ENCODE measurements at places on chromosomes 4 and X. TPM values are rescaled to one million over a fixed set of nuclear protein-coding genes. Genes with fewer than 3 reads are reported as not detected.
A peak's percentile ranks its signal among the peaks of the same experiment; 100 is the strongest.

GRCh38 chr4:23877758-23878229, 12.1 kb downstream of the PPARGC1A start:
- no peak overlapping the region for H3K27ac ChIP-seq
- no peaks in the 10 kb centered on the region for H3K36me3 ChIP-seq
- no peaks in the 10 kb centered on the region for H3K27me3 ChIP-seq
- no peak for DNase-seq
- no peak overlapping the region for H3K4me3 ChIP-seq

DNA sequence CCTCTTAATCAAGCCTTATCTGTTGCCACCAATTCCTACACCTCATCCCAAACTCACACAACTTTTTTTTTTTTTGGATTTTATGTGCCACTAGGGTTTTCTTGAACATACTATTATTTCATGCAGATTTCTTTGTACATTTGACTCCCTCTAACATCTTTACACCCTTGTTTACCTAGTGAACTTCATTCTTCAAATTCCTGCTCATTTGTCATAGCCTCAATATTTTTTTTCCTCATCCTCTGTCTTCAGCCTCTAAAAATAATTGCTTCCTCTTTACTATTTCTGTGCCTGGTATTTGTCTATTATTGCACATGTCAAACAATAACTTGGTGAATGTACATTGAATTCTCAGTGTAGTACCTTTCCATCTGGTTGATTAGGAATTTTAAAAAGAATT, 22.0 kb downstream of the NBDY start:
- H3K4me1 ChIP-seq = peaks cover 16% of the 10 kb centered on the region
- peaks cover 2% of the 10 kb centered on the region for H3K27me3 ChIP-seq
- no peak overlapping the region for H3K27ac ChIP-seq
- peaks cover 18% of the 10 kb centered on the region for H3K36me3 ChIP-seq

DNA sequence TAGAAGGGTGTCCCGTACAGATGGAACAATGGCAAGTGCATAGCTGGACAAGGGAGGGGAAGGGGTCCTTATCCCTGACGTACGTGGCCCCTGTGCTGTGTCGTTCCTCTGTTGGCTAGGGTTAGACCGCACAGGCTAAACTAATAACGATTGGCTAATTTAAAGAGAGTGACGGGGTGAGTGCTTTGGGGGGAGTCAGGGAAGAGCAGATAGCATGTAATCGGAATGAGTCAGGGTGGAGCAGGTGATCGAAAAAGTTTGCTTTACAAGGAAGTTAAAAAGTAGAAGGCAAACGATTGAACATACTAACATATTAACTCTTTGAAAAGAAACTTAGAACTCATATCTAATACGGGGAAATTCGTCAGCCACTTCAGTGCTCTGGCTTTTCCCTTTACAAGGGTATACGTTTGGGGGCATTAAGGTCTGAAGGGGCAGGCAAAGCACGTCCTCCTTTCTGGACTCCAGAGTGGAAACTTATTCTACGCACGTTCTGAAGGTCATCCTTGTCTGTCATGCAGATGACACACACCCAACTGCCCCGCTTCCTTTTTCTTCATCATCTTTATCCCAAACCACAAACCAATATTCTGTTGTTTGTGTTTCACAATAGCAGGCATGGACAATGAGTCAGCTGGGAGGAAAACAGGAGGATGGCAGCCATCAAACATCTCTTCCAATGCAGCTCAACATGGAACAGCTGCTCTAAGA, 10.2 kb upstream of the CRLF2 start:
- H3K36me3 ChIP-seq = peaks cover 8% of the 10 kb centered on the region
- no peak for DNase-seq
- no peak overlapping the region for H3K4me3 ChIP-seq
- H3K27ac ChIP-seq = no peak overlapping the region

DNA sequence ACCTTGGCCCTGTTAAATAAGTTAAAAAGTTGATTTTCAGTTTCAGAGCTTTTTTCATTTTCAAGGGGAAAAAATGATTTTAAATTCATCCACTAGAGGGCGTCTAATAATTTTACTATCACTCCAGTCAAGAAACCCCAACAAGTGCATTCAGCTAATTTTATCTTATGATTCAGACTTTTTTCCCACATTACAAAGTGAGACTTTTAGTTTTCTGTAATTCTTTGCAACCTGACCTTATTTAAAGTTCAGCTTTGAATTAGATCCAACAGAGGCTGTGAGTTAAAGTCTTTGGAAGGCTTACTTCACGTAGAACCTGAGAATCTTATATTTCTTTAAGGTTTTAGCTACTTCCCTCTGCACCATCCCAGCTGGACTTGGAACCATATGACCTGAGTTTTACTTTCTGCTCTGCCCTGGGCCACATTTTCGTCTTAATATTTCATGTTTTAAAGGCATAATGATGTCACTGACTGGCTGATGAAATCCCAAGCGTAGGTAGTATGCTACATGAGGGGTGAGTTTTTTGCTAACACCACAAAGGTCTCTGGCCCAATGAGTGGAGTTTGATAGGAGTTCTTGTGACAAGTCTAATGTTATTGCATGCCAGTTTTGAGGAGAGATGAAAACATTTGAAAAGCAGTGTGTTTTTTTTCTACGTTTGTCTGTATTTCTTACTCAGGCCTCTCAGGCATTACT, 7.2 kb downstream of the GNRHR start:
- H3K36me3 ChIP-seq = no peaks in the 10 kb centered on the region
- H3K27ac ChIP-seq = no peak overlapping the region
- H3K27me3 ChIP-seq = no peaks in the 10 kb centered on the region
- H3K4me3 ChIP-seq = no peak overlapping the region
- no peak for DNase-seq

Gene HMGB2
- 160 TPM for total RNA-seq

DNA sequence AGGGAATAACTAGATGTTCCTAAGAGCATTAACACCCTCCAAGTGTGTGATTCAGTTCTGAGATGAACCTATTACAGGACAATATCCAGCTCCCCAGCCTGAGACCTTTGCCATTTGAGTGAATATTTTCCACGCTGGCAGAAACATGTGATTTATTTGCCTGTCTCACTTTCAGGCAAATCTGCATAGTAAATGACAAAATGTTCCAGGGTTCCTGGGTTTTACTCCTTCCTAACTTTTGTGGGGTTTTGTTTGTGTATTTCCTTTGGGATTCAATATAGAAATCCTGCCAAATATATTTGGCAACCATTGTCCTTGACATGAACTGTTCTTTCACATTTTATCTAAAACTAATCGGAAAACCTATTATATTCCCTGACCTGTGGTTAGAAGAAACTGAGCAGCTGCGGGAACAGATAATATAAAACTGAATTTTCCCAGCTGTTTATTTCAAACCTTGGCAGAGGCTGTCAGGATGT, 12.5 kb downstream of the F8 start:
- H3K36me3 ChIP-seq = no peaks in the 10 kb centered on the region
- DNase-seq = no peak
- no peaks in the 10 kb centered on the region for H3K4me1 ChIP-seq

DNA sequence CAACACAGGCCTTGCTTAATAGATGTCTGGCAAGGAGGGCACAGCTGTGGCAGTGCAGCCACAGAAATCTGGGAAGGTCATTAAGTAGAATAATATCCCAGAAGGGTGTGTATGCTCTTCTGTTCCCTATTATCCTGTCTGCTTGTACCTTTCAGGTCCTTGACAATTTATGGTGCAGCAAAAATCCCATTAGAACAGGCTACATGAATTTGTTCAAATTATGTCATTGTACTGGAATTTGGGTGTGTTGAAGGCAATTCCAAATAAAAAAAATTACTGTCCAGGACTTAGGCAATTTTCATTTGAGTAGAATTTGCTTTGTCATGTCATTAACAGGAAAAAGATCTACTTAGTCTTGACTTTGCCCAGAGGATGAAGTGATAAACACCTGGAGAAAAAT, 192.1 kb downstream of the IDS start:
- H3K4me1 ChIP-seq = no peaks in the 10 kb centered on the region
- no peaks in the 10 kb centered on the region for H3K27me3 ChIP-seq
- H3K36me3 ChIP-seq = no peaks in the 10 kb centered on the region
- no peak for DNase-seq

Gene USP17L29
- total RNA-seq = not detected

Gene FSTL5
- total RNA-seq = 0.08 TPM

- H3K4me3 ChIP-seq = no peak overlapping the region
- no peak overlapping the region for H3K27ac ChIP-seq
- H3K27me3 ChIP-seq = no peaks in the 10 kb centered on the region
- H3K36me3 ChIP-seq = no peaks in the 10 kb centered on the region
- peak; percentile 7 for DNase-seq
- H3K4me1 ChIP-seq = no peaks in the 10 kb centered on the region
Observed at GRCh38 chr4:154911097-154911496, 130.0 kb downstream of the RBM46 start.

DNA sequence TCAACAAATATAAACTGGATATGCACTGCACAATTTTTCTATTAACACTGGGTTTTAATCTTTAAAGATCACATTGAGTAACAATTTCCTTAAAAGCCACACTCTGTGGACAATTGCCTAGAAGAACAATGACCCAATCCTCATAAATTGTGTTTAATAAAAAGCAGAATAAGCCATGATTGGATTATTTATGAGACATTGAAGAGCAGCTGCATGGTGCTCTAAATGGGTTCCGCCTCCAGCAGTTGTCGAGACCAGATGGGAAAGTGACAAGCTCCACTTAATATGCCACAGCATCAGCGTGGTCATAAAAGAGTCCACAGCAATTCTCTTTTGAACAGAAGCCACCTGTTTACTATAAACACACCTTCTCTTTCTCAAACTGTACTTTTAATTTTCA, 635.2 kb upstream of the FRG1 start:
- H3K36me3 ChIP-seq = no peaks in the 10 kb centered on the region
- no peak for DNase-seq
- no peaks in the 10 kb centered on the region for H3K27me3 ChIP-seq
- H3K4me1 ChIP-seq = peaks cover 6% of the 10 kb centered on the region
- H3K27ac ChIP-seq = no peak overlapping the region

GRCh38 chr4:141524116-141524515, 112.3 kb upstream of the IL15 start:
- H3K27me3 ChIP-seq = no peaks in the 10 kb centered on the region
- H3K36me3 ChIP-seq = no peaks in the 10 kb centered on the region
- no peak overlapping the region for H3K4me3 ChIP-seq
- DNase-seq = no peak
- H3K27ac ChIP-seq = no peak overlapping the region

Gene PLP1
- 9.6 TPM for total RNA-seq

DNA sequence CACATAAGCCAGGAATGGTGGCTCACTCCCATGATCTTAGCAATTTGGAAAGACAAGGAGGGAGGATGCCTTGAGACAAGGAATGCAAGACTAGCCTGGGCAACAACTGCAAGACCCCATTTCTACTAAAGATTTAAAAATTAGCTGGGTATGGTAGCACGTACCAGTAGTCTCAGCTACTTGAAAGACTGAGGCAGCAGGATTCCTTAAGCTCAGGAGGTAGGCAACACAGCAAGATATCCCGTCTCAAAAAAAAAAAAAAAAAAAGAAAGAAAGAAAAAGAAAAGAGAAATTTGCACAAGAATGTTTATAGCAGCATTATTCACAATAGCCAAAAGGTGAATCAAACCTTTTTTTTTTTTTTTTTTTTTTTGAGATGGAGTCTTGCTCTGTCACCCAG, 29.7 kb downstream of the PDS5A start:
- peaks cover 2% of the 10 kb centered on the region for H3K27me3 ChIP-seq
- H3K4me3 ChIP-seq = no peak overlapping the region

GRCh38 chr4:38254825-38255224, 294.6 kb downstream of the PTTG2 start:
- DNase-seq = no peak
- no peaks in the 10 kb centered on the region for H3K4me1 ChIP-seq
- no peak overlapping the region for H3K4me3 ChIP-seq

DNA sequence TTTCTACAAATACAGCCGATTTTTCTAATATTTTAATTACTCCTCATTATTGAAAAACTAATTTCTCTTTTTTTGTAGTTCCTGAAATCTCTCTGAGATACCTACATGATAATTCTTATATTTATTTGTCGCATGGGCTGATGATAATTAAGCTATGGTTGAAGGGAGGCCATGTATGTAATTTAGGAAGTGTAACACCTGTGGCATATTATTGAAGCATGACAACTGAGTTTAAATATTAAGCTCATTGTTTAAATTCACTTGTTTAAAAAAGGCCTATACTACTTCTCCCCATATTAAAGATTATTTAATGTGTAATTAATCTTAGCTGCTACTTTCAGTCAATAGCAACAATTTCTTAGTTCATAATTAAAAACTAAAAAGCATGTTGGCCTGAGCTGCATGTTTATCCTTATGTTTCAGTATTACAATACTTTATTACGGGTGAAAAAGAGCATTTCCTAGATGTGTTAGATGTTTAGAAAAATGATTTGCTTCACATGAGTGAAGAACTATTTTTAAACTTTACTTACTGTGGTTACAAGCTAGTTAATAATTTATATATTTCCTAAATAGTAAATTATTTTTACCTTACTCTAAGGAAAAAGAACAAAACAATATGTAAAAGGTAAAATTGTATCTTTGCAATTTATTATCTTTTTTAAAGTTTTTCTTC, 122.4 kb downstream of the RAP1GDS1 start:
- H3K4me1 ChIP-seq = no peaks in the 10 kb centered on the region
- H3K27ac ChIP-seq = no peak overlapping the region
- H3K4me3 ChIP-seq = no peak overlapping the region
- no peaks in the 10 kb centered on the region for H3K27me3 ChIP-seq

Gene RNF128
- total RNA-seq = 2.5 TPM

Gene CXCL8
- total RNA-seq = not detected

Gene NFKB1
- total RNA-seq = 26.0 TPM

Gene ARSJ
- 11.2 TPM for total RNA-seq

DNA sequence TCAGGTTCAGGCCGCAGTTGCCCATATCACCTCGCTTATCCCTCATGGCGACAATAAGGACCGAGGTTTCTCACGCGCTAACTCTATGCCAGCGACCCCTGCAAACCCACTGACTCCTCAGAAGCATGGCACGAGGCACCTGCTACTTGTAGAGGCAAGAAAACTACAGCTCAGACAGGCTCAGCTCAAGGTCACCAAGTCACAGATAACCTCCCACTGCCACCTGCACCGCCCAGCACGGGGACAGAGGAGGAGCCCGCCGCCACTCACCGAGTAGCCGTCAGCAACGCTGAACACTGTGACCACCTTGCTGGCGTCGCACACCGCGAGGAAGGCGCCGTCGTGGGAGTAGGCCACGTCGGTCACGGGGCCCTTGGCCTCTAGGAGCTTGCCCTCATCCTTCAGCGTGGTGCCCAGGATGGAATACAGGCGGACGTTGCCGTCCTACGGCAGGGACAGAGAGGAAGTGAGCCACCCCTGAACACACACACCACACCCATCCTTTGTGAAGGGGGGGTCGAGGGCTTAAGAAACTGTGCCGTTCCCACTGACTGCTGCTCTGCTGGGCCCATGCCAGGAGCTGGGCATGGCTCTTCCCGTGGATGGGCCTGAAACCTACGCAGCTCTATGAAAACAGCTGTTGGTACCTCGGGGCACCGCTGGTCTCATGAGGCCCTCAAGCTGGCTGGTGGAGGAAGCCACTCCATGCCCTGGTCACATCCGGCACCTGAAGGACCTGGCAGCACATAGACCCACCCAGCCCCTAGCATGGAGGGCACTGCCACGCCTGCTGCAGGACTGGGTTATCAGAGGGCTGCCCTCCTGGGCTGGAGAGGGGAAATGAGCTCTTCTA, 38.9 kb downstream of the WDR1 start:
- no peak overlapping the region for H3K4me3 ChIP-seq
- H3K27me3 ChIP-seq = peaks cover 23% of the 10 kb centered on the region
- peaks cover 58% of the 10 kb centered on the region for H3K36me3 ChIP-seq
- H3K27ac ChIP-seq = no peak overlapping the region

- H3K4me1 ChIP-seq = peaks cover 10% of the 10 kb centered on the region
- H3K27ac ChIP-seq = no peak overlapping the region
- peaks cover 5% of the 10 kb centered on the region for H3K36me3 ChIP-seq
- peaks cover 1% of the 10 kb centered on the region for H3K27me3 ChIP-seq
Observed at GRCh38 chrX:17744896-17745523, 7.7 kb downstream of the SCML1 start.

All from endothelial cell (in vitro differentiated cells).